Upper lobe of right lung (tissue), 1 donor: ENCODE measurements at places on chromosomes 5 and 9. TPM values are rescaled to one million over a fixed set of nuclear protein-coding genes. Genes with fewer than 3 reads are reported as not detected.

The HTR1A gene
- not detected for total RNA-seq

DNA sequence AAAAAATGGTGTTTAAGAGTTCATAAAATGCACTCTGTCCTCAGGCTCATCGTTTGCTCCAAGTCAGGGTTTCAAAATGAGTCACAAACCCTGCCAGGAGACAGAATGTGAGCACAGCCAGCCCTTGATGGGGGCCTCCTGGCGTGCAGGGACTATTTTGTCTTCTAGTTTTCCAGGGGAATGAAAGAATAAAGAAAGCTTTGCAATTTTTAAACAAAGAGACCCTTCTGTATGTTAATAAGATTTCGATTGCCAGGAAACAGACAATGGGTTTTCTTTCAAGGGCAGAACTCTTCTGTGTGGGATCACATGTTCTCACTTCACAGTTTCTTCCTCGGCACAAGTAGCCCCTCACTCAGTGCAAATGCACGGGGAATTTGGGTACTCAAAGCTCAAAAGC, 121.4 kb upstream of the C6 start:
- no peak overlapping the region for H3K4me3 ChIP-seq
- no peaks in the 10 kb centered on the region for H3K36me3 ChIP-seq
- no peak for DNase-seq
- no peaks in the 10 kb centered on the region for H3K27me3 ChIP-seq
- peaks cover 7% of the 10 kb centered on the region for H3K4me1 ChIP-seq

DNA sequence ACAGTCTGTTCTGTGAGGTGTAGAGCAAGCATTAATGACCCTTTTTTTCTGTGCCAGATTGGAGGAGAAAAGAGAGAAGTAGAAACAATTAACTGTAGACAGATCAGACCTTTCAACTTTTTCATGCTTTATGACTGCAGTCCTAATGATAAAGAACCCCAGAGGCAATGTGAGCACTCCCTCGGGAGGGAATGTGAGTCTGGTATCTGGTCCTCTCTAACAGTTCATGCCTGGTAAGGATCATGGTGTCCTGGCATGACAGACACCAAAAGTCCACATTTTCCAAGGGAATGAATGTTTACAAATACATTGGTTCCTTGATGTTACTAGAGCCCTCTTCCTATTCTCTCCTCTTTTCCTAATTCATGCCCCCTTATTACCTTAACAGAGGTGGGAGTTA, 70.3 kb downstream of the MTAP start:
- no peak overlapping the region for H3K27ac ChIP-seq
- DNase-seq = no peak
- H3K4me3 ChIP-seq = no peak overlapping the region
- H3K36me3 ChIP-seq = peaks cover 14% of the 10 kb centered on the region
- no peaks in the 10 kb centered on the region for H3K4me1 ChIP-seq
- H3K27me3 ChIP-seq = no peaks in the 10 kb centered on the region

GRCh38 chr5:2442496-2443354, 308.8 kb downstream of the IRX2 start:
- H3K36me3 ChIP-seq = no peaks in the 10 kb centered on the region
- no peak overlapping the region for H3K4me3 ChIP-seq
- no peak overlapping the region for H3K27ac ChIP-seq
- H3K27me3 ChIP-seq = no peaks in the 10 kb centered on the region
- DNase-seq = no peak
